ENCODE measurements at places on chromosomes 4 and X.

GRCh38 chr4:53365121-53365485 lies 758 bp downstream of the SCFD2 start:
- DNase-seq: peak; percentile 21

GRCh38 chr4:184011826-184012380 lies 106.8 kb downstream of the STOX2 start:
- DNase-seq: no peak

DNA sequence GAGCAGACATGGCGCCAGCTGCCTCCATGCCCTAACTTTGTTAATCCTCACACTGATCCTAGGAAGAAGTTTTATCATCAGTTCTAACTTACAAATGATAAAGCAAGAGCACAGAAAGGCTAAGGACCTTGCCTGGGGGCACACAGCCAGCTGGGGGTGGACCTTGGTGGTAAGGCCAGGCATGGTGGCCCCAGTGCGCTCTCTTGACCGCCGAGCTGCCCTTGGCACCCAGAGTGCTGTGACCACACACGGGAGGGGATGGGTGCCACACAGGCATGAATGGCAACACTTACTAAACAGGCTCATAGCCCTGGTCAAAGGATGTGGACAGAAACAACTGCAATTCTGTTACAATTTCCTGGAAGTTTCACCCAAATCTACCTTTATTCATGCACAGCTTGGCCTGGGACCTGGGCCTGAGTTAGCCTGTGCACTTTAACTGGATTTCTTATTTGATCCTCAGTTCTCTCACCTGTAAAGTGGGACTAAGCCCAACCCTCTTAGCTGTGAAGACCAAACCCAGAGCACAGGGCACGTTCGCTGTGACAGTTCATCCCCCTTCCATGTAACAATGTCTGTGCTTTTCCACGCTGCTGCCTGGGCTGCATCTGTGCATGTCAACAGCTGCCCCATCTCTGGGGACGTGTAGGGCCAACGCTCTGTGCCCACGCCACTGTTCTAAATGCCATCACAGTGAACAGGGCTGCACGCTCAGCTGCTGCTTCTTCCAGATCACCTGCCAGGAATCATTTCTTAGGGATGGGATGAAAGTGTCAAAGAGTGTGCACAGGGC lies 44.8 kb downstream of the ACOX3 start:
- no peak for DNase-seq

DNA sequence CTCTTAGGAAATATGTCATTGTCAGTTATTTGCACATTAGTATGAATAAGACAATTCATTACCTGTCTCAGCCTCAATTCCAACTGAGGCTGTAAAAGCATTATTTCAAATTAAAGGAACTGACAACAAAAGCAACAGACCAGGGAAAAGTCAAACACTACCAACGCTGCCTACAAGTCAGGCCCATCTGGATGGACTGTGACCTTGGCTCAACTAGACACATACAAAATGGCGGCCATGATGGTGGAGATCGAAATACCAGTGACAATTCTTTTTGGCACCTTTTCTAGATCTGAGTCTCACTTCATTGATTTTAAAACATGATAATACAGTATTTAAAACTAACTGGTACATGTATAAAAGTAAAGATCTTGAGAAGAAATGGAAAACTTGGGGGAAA lies 160.7 kb downstream of the DHX15 start:
- DNase-seq: no peak

DNA sequence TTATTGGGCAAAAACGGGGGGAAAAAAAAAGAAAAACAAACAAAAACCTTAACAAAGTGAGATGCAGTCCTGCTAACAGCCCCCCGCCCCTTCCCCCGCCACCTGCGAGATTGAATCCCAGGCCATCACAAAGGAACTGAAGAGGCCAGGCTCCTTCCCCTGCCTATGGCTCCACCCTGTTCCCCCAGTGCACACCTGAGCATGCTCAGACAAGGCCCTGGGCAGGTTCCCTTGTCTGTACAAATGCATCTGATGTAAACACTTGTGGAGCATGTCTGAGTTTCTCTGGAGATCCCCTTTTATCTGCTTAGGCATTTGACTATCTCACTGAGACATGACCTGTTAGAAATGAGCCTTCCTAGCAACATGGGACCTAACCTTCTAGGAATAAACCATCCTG lies 983.7 kb upstream of the PABPC4L start:
- DNase-seq: peak; percentile 51

GRCh38 chrX:14194711-14195110 lies 165.0 kb upstream of the GEMIN8 start:
- DNase-seq: no peak

- DNase-seq: no peak
Observed at GRCh38 chr4:20176881-20177280, 74.8 kb upstream of the SLIT2 start.

DNA sequence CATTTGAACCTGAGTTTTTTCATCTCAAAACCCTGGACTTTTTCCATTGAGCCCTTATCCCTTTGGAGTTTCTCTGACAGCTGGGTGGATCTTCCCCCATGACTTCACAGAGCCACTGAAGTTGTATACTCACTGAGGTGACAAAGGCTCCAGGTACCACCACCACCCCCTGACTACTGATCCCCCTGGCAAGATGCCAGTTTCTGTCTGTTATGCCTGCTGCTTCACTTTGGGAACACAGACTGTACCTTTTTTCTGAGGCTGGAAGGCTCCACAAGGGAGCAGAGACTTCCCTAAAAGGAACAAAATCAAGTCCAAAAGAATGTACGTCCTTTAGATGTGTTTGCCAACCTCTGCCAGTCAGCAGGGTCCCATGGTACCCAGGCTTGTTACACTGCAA lies 160.3 kb upstream of the JADE1 start:
- DNase-seq: no peak

DNA sequence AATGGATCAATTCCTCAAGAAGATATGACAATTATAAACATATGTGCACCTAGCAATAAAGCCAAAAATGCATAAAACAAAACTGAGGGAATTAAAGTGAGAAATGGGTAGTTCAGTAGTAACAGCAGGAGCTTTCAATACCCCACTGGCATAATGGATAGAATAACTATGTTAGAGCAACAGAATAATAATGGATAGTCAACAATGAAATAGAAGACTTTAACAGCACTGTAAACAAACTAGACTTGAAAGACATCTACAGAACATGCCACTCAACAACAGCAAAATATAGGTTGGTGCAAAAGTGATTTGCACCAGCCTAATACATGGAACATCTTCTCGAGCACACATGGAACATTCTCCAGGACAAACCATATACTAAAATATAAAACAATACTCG lies 20.0 kb upstream of the MBNL3 start:
- DNase-seq: no peak

DNA sequence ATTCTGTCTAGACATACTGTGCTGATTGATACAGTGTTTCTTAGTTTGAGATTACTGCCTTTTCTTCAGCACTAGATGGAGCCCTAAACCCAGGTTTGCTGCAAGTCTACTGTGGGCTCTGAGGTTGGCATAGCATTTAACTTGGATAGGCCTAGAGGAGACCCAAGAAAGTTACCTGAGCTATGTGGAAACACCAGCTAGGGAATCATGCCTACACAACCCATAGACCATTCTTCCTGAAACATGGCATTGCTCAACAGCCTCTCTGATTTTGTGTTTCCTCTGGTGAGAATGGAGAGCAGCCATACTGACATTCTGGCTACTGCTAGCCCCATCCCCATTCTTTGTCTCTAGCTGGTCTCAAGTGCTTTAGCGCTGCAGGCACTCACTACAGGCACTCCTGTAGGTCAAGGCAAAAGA lies 287.7 kb upstream of the PCDH18 start:
- peak; percentile 85 for DNase-seq

DNA sequence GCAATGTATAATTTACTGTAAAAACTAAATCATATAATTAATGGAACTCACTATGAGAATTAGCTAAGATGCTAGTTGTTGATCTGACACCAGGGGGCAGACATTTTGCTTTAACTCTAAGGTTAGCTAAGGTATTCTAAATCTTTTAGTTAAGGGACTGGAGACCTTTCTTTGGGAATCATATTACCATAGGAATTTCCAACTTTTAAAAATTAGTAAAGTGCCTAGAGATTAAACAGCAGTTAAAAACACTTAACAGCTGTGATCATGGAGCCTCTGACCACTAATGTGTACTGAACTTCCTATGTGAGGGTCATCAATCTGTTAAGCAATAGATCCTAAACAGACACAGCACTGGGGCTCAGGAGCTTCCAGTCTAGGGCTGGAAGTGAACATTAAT lies 226.6 kb downstream of the NSUN7 start:
- DNase-seq: peak; percentile 63

DNA sequence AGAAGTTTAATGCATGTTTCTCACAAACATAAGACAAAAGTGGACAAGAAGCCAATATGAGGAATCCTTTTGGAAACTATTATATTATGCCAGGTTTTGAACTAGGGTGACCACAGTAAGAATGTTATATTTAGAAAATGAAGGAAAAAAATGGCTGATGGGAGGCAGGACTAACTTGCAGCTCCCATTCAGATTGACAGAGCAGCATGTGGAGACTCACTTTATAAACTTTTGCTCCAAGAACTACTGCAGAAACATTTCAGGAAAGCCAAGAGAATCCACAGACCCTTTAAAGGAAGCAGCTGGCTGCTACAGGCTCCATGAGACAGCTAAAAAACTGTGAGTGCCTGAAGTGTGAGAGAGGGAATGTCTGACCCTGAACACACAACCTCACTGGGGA lies 738.6 kb upstream of the GRIA3 start:
- no peak for DNase-seq

DNA sequence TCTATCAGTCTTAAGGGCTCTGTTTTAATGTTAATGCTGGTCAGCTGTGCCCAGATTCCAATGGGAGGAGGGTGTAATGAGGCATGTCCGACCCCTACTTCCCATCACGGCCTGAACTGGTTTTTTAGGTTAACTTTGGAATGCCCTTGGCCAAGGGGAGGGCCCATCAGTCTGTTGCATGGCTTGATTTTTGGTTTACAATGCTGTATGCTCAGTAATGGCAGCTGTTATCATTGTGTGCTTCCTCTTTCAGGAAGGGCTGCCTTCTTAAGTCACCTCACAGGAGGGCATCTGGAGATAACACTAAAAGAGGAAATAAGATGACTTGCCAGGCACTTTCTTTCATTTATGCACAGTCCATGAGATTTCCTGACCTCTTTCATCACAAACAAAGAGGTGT lies 36.3 kb downstream of the ATXN3L start:
- DNase-seq: peak; percentile 66

DNA sequence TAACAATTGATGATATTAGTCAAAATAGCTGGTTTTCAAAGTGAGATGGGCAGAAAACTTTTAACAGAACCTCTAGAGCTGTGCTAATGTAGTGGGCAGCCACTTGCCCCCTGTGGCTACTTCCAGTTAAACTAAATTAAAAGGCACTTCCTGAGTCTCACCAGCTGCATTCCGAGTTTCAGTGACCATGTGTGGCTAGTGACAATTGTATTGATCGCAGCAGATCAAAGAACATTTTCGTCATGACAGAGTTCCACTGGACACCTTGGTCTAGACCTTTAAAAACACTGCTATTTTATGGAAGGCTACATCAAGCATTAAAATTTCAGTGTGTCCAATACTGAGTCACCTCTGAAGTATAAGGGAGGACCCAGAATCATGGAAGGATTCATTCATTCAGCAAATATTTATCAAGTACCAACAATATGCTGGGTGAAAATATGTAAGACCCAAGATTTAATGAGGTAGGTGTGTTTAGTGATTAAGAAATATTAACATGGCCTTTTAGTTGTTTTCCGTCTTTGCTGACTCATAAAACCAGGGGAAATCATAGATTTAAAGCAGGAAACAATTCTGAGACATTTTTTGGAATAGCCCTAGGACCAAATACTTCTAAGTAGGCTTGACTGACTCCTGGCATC lies 5.1 kb upstream of the FAT1 start:
- DNase-seq: peak; percentile 54

DNA sequence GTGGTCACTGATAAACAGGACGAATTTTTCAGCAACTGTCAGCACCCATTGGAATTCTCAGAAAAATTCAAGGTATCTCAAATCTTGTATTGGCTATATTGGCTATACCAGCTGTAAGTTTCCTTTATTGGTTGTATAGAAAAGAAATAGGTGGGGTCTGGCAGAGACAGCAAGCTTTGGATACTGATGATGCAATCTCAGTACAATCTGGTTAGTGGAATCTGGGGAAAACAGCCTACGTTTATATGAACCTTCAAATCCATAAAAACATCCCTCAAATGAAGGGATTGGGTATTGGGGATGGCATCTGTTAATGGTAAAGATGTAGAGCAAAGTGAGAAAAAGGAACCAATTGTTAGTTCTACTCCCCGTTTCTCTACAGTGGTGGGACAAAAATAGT lies 76.4 kb upstream of the MBNL3 start:
- DNase-seq: no peak

DNA sequence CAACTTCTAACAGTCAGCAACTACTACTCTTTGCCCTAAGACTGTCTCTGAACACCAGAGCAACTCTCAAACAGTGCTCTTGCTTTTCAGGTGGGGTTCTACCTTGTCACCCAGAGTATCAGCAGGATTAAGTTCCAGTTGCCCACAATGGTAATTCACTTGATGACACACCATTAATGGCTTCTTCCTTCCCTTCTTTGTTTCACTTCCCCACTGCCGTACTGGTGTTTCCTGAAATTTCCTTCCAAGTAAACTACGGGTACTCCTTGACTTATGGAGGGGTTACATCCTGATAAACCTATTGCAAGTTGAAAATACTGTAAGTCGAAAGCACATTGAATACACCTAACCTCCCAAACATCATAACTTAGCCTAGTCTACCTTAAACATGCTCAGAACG lies 36.6 kb upstream of the PDK3 start:
- no peak for DNase-seq

GRCh38 chrX:8748855-8749254 lies 16.9 kb upstream of the ANOS1 start:
- DNase-seq: peak; percentile 41

DNA sequence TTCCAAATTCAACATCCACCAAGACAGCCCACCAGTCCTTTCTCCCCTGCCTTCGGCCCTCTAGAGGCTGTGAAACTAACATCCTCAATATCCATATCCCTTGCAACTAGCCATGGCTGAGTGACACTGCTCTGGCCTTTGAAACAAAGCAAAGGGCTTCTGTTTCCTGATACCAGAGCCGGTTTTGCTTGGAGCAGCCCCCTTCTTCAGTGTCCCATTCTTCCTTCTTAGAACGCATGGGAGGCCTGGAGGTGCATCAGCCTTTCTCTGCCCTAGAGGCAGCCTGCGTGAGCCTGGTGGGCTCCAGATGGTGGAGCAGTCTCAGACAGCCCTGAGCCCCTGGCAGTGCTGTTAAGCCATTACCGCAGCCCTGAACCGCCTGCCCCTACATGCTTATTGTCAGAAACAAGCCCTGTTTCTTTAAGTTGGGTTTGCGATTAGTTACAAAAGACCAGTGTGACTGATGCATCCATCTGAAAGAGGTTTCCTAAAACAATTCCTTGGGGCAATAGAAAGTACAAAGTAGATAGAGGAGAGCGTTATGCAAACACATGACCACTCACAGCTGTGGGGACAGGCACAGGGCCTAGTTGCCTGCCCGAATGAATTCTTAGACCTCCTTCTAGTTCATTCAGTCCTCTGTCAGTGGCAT lies 74.1 kb downstream of the EVC start:
- peak; percentile 44 for DNase-seq

Measured in mesendoderm (in vitro differentiated cells).